NCI-H524 (cell line): ENCODE measurements at places on chromosomes 2 and 18.

DNA sequence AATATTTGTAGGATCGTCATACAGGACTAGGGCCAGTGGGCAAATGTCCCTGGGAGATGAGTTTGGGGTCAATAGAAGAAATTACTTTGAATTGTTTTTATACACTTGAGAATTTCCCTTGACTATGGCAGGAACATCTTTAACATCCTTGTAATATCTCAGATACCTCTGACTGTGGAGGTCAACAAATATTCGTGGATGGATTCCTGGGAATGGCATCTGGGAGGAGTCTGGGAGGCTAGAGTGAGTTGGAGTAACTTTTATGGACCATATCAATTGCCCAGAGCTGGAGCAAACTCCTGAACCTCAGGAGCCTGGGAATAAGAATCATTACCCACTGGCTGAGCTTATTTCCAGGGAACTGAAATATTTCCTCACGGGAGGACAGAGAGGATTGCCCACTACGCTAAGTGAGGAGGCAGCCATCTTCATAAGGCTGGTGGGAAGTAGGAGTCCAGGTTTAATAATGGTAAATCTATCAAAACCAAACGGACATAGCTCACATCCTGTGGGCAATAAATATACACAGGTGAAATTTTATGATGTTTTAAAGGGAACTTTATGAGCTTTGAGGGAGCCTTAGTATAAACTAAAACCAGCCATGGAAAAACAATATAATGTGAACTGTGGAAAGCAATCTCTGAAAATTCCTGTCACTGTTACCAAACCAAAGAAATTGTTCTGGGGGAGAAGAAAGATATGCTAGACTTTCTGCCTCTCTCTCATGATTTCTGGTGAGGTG, 44.4 kb upstream of the LCLAT1 start:
- DNase-seq, result no peak

DNA sequence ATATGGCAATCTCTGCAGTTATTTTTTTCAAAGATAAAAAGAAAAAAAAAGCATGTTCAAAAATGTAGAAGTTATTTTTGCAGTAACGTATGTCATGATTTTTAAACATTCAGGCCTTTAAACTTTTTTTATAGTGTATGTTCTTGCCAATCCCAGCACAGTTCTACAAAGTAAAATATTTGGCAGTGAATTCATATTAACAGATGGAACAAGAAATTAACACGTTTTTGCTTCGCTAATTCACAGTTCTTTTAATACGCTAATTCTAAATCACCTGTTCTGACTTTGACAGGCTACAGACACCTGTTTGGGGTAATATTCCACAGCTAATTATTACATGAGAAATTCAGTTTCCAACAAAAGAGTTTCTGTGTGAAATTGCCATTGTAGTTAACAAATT, 183.2 kb downstream of the ARHGAP15 start:
- no peak for DNase-seq

DNA sequence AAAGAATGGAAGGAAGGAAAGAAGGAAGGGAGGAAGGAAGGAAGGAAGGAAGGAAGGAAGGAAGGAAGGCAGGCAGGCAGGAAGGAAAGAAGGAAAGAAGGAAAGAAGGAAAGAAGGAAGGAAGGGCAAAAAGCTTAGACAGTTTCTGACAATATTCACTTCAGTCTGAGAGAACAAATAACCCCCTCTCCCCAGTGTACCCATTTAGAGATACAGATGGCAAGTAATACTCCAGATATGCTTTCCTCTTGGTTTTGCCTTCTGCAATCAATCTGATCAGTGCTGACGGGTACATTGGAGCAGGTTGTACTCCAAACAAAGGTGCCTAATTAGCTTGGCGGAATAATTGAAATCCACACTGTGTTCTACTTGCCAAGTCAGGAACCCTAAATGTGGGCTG, 534.6 kb upstream of the TMEFF2 start:
- DNase-seq, result no peak

- peak; percentile 49 for DNase-seq
Measured at GRCh38 chr2:168336786-168337388, 89.5 kb upstream of the STK39 start.

DNA sequence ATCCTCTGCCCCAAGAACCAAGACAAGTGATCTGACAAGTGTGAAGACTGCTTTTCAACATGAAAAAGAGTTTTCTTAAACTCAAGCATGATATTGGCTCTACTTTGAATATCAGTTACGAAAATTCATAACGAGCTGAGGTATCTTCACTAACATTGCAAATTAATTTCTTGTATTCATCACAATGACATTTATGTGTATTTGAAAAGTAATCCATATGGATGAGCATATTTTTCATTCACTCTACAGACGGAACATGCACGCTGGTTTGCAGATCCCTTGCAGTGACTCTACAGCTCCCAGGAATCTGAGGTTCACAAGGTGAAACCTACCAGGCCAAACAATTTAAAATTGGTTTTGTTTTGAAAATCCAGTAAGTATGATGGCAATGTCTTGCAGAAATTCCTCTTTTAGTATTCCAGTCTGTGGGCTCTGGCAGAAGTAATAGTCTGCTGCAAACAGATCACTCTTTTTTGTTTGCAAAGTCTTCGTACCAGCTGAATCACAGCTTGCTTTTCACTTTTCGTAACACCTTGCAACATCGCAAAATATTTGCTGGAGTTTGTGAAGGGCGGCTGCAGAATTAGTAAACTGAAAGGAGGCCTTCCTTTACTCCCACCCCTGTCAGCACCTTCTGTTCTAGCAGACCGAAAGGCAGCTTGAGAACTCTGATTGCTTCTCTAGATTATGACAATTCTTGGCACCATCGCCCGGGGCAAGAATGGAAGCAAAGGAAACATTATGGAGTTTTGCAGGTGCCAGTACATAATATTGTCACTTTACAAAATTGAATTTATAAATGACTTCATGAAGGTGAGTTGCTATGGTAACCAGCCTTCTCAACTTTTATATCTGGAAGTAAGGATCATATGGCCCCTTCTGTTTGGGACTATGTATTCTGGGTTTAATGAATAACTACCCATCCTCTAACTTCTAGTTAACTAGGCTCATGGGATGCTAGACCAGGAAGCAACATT, 168.7 kb downstream of the TMEM247 start:
- DNase-seq, result no peak

- no peak for DNase-seq
Measured at GRCh38 chr2:159484532-159484931, 131.8 kb downstream of the BAZ2B start.

DNA sequence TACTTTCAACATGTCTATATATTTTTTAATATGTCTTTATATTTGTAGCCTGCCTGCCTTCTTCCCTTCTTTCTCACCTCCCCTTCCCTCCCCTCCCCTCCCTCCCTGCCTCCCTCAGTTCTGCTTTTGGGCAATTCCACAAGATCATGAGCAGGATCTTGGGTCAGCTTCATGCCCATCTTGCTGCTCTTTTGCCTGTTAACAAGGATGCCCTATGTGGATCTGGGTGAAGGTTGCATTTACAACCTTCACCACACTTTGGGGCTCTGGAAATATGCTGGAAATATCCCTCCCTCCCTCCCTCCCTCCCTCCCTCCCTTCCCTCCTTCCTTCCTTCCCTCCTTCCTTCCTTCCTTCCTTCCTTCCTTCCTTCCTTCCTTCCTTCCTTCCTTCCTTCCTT, 334.1 kb upstream of the FAM98A start:
- DNase-seq, result no peak

GRCh38 chr2:6986912-6987361, 69.7 kb downstream of the RNF144A start:
- no peak for DNase-seq

DNA sequence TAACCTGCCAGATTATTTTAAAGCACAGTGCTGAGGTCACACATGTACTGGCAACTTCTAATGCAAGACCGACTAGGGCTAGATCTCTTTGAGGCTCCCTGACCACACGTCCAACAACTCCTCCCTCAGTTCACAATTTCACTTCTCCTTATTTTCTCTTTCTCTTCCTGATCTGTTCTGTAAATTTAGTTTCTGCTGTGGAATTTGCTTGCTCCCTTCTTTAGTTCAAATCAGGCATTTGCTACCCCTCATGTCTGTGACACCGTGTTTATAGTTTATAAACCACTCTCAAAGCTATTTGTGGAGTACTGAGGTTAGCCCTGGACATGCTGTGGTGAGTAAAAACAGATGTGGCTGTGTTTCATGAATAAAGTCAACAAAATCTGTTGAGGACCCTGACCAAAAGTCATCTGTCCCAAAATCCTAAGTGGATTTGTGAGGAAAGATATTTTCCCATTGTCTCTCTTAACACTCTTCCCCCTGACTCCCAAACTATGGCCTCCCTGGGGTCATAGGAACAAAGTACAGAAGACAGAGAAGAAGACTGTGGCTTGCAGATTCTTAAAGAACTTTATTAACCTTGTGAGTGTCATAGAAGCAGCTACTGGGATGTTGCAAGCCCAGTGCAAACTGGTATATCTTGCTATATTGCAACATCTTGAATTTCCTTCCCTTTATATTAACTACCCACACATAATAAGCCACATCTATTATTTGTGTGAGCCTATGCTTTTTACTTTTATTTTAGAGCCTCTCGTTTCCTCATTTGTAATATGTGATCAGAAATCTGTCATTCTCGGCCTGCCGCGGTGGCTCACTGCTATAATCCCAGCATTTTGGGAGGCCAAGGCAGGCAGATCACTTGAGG, 3.5 kb upstream of the NAGK start:
- DNase-seq, result no peak

- no peak for DNase-seq
Measured at GRCh38 chr18:36564841-36565240, 264.0 kb downstream of the TPGS2 start.

GRCh38 chr2:226338825-226339224, 460.8 kb downstream of the IRS1 start:
- no peak for DNase-seq

- DNase-seq, result no peak
Measured at GRCh38 chr2:220417503-220417902, 790.1 kb downstream of the SLC4A3 start.

- DNase-seq, result no peak
Measured at GRCh38 chr2:55809875-55810621, 113.5 kb downstream of the EFEMP1 start.

- no peak for DNase-seq
Measured at GRCh38 chr18:79756143-79756500, 41.6 kb upstream of the KCNG2 start.

DNA sequence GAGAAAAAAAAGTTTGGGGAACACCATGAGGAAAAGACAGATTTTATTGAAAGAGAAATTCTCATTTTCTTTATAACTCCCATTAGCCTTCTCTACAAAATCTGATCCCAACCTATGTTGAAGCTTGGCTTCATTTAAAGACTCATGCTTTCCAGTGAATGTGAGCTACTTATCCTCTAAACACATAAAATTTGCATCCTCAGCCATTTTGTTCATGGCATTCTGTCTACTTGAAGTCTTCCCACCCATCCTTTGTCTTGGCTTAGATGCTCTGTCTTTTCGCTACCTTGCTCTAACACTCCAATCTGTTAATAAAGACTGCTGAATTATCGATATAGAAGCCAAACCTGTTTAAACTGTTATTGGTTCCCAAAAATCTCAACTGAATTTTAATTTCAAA, 39.3 kb downstream of the GDF7 start:
- no peak for DNase-seq

DNA sequence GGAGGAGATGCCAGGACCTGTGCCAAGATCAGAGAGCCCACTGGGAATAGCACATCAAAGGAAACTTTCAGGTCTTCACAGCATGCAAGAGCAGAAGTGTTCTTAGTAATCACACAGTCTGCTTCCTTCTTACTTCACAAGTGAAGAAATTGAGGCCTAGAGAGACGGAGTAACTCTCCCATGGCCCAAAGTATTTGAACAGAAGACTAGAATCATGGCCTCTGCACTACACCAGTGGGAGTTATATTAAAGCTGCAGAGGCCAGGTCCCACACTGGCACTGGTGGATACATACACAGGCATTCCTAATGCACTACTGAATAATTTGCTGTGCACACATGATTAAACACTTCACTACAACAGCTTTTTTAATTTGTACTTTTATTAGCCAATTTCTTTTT, 107.6 kb upstream of the RMP24 start:
- DNase-seq, result no peak

DNA sequence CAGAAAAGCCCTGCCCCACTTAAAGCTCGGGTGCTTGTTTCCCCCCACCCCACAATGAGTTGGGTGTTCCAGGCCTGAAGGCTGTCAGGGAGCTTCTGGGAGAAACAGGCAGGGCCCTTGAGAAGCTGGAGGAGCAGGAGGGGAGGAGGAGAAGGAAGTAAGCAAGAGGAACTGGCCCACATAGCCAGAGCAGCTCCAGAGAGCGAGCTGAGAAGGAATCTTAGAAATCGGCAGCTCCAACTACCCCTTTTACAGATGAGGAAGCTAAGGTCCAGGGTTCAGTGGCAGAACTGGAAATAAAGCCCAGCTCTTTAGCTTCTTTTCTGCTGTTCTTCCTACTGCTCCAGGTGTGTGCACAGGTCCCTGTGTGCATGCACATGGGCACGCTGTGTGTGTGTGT, 12.7 kb upstream of the KCNK3 start:
- DNase-seq, result no peak

- DNase-seq, result no peak
Measured at GRCh38 chr18:55163550-55163949, 204.3 kb upstream of the CCDC68 start.

DNA sequence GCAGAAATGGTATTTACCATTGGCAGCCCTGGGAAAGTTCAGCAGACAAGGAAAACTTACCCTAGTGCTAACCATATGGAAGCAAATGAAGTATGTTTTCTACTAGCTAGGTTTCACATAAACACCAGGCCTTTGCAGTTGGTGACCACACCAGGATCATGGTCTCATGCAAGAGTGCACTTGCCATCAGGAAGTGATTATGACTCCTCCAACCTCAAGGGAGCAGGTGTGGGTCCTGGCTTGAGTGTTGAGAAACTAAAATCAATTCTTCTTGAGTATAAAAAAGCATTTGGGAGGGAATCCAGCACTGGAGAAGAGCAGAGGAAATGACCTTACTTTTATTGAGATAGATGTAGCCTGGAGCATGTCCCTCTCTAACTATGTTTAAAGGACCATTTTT, 56.8 kb upstream of the SPAG16 start:
- no peak for DNase-seq

DNA sequence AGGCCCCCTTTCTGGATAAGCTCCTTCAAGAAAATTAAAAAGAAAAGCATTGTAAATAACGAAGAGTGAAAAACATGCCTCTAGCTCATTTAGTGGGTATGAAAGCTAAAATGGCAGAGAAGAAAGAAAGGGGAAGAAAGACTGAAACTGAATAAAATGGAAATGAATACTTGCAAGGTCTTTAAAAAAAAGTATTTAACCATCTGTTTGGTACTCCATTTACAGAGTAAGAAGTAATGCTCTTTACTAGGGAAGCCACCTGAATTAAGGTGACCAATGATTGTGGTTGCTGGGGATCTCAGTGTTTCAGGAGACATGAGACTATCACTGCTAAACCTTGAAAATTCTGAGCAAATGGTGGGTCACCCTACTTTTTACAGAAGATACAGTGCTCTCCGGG, 17.7 kb upstream of the ARL5A start:
- no peak for DNase-seq

- DNase-seq, result no peak
Measured at GRCh38 chr18:7924616-7925015, 357.5 kb downstream of the PTPRM start.

- no peak for DNase-seq
Measured at GRCh38 chr18:54807303-54807702, 21.0 kb upstream of the RAB27B start.
